Right forelimb (tissue), 1 donor: ENCODE measurements at places on chromosomes 5 and 9.

GRCh38 chr5:142506046-142506445, 179.8 kb downstream of the FGF1 start:
- DNase-seq = no peak

DNA sequence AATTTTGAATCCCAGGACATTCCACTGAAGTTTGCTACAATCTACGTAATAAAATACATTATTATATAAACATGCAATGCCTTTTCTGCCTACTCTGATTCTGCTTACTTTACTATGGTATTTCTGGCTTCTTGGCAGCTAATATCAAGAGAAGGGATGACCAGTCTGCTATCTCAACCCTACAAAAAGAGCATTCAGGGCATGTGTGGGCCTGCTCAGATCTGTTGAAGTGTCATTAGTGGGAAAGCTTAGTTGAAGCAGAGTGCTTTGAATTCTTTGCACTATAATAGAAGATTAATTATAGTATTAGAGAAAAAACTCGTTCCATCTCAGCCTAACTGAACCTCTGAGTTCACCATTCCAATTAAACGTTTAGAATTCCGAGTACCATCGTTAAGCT, 339.5 kb upstream of the ISL1 start:
- DNase-seq = no peak

DNA sequence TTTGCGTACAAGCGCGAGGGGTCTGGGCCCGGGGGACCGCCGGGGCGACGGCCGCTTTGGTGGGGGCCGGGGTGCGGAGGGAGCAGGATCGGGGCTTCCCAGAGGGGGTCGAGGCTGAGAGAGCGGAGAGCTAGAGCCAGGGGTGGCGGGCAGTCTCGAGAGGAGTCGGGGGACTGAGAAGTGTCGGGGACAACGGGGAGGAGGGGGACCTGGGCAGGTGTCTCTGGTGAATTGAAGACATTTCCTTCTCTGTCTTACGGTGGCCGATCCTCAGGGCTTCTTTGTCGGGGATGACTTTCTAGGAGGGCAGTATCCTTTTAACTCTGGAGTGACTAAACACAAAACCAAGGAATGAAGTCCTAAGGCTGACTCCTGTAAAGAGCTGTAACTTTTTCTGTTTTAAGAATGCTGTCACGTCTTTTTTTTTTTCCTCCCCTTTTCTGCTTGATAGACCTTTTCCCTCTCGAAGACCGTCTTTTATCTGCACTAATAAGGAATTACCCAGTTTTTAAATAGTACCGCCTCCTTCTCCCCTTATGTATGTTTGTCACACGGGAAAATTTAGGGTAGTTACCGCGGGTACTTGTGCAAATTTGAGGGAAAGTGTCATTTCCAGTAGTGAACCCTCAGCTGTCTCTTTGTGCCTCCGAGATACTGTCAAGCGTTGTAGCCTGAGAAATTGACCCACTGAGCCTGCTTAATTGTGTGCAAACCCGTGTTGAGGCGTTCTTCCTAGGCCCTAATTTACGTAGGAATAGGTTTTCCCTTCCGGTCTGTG, 822 bp downstream of the DENND4C start:
- no peak for DNase-seq

- peak; percentile 84 for DNase-seq
These were observed 4.1 kb upstream of the RGMB start for GRCh38 chr5:98769210-98769958.

GRCh38 chr5:13749766-13750165, 194.7 kb downstream of the DNAH5 start:
- no peak for DNase-seq

- no peak for DNase-seq
These were observed 64.7 kb downstream of the IPPK start for GRCh38 chr9:92605224-92605623.

GRCh38 chr5:40078898-40079575, 600.7 kb upstream of the PTGER4 start:
- no peak for DNase-seq

GRCh38 chr5:143886651-143887638, 75.0 kb downstream of the HMHB1 start:
- peak; percentile 60 for DNase-seq

DNA sequence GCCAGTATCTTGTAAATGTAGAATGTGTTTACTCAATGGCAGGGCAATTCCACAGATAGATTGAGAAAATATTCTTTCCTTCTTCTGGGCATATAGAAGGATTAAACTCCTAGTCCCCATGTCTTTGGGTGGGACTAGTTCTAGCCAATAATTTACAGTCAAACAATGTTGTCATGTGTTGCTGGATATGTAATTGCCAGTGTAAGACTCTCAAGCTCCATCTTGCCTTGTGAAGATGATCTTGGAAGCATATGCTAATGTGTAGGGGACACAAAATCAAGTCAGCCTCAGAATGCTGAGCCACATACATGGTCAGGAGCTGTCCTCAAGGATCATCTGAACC, 386.9 kb downstream of the CETN3 start:
- DNase-seq = no peak

DNA sequence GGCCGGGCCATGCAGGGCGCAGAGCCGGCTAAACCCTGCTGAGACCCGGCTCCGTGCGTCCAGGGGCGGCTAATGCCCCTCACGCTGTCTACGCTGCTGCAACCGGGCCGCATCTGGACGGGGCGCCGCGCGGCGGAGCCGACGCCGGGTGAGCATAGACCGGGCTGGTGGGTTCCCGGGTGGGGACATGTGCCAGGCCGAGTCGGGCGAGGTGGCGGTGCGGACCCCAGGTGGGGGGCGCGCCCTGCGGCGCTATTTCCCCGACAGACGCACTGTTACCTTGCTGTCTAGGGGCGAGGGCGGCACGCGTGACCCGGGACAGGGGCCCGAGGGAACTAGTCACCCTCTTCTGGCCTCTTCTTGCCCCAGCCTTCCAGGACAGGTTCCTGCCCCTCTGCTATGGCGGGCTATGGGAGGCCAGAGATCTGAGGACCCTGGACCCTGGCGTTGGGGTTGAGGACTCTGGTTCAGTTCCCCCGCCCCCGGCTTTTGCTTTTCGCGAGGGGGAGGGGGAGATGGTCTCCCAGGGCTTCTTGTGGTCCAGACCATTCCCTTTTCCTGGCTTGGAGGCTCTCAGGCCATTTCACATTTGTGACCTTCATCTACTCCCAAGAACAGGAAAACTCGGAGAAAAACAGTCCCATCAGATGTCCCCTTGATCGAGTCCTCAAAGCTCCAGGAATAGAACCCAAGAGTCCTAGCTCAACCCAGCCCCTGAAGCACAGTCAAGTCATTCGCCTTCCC, 536 bp downstream of the SLC27A4 start:
- DNase-seq = no peak

GRCh38 chr9:20048985-20049384, 260.1 kb upstream of the SLC24A2 start:
- no peak for DNase-seq

GRCh38 chr9:38347271-38347671, 45.2 kb upstream of the ALDH1B1 start:
- no peak for DNase-seq

GRCh38 chr5:39531306-39531705, 106.5 kb upstream of the DAB2 start:
- DNase-seq = no peak

DNA sequence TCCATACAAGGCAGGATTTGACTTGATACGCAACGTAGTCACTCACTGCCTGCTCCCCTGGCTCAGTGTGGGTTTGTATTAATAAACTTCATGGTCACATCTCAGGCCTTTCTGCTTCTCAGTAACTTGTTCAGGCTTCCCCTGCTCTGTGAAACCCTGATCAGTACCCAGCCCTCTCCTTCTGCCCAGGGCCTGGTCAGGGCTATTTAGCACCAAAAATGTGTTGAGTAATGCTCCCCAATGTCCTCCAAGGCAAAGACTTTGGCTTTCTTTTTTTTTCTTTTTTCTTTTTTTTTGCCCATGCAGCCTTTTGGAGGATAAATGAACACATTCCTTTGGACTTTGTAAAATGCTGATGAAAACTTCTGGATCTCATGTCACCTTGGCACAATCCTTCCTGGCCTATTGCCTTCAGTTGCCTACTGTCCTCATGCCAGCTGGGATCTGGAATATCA, 399.2 kb upstream of the KLF4 start:
- DNase-seq = no peak

GRCh38 chr9:130041648-130042405, 1.2 kb downstream of the FNBP1 start:
- peak; percentile 60 for DNase-seq

DNA sequence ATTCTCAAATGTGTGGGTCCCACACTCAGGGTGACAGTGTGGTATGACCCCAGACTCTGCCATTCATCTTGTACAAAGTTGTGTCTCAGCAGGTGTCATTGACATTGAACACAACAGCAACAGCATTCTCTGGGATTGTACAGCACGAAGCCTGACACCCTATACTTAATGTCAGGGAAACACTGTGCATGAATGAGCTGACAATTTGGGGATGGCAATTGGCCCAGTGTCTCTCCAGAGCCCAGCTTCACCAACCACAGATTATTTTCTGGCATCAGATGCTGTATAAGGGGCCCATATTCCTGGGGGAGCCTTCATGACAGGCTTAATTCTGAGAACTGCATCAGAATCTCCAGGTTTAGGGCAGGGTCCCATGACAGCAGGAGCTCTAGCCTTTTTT, 143.2 kb downstream of the GCNT1 start:
- no peak for DNase-seq

GRCh38 chr9:114366334-114367128, 21.3 kb downstream of the AKNA start:
- no peak for DNase-seq

DNA sequence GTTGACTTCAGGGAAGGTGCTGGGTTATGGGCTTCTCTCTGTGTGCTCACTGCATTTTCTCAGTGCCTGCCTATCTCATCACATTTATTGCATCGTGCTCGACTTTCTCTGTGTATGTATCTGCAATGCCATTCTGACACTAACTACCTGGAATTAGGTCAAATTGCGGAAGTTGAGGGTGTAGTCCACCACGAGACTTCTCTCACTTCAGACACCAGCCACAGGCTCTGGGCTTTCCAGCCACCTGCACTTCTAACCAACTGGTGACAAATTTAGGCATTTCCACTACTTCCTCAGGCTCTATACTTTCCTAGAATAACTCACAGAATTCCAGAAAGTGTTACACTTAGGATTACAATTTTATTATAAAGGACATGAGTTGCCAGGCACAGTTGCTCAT, 188.6 kb upstream of the ZNF608 start:
- DNase-seq = no peak

GRCh38 chr5:153080940-153081339, 409.5 kb upstream of the GRIA1 start:
- no peak for DNase-seq

GRCh38 chr9:75891277-75891741, 836 bp downstream of the PCSK5 start:
- DNase-seq = peak; percentile 82

DNA sequence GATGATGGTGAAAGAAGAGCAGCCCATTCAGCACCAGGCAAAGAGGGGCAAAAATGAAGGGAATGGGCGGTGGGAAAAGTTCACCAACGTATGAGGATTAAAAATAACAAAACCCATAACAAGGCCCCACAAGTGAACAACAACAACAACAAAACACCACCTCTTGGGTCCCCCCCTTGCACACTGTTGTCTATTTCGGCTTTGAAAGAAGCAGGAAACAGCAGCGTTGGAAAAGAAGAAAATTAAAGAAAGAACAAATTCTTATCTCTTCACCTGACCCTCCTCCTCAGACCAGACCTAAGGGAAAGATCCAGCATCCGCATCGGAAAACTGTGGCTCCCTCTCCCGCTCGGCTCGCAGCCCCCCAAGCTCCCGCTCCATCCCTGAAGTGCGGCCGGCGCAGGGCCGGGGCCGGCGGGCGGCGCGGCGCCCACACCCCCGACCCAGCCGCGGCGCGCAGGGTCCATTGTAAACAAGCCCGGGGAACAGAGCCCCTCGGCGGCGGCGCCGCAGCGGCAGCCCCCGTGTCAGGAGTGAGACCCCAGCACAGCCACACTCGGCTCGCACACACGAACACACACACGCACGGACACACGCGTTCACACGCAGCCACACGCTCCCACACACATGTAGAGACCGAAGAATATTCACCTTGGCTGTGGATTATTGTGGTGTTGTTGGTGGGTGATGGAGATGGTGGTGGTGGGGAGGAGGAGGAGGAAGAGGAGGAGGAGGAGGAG, 535 bp downstream of the RFX3 start:
- no peak for DNase-seq
